ENCODE measurements at places on chromosomes 4 and X.

DNA sequence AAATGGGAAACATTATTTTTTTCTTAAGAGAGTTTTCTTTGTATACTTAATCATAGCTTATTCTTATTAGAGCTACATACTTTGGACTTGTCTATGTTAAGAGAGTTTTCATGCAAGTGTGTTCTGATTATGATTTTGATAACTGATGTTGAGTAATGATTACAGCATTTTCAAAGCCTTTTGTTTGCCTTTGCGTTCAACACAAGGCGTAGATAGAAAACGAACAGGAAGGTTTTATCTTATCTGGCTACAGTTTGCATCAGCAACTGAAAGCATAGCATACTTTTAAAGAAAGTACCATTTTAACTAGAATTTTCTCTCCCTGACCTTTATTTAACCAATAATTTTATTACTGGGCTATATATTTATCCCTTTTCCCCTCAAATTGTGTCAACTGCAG, 51.6 kb upstream of the PDLIM5 start:
- no peak for DNase-seq
- no peak overlapping the region for H3K4me3 ChIP-seq
- no peaks in the 10 kb centered on the region for H3K4me1 ChIP-seq
- no peak overlapping the region for H3K27ac ChIP-seq

DNA sequence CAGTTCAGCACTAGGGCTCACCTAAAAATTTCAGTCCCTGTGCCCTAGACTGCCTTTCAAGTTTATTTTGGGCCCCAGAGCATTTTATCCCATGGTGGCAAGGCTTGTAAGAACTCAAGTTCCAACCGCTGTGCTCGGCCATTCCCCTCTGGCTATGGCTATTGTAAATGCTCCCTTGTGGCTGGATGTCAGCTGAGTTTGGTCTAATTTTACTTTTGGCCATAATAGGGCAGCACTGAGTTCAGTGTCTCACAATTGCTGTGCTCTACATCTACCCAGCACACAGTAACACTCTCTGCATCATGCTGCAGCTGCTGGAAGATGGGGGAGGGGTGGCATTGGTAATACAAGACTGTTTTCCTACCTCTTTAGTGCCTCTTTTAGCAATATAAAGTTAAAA, 210.8 kb upstream of the IRS4 start:
- no peak for DNase-seq
- H3K4me1 ChIP-seq: no peaks in the 10 kb centered on the region
- no peaks in the 10 kb centered on the region for H3K27me3 ChIP-seq
- no peak overlapping the region for H3K4me3 ChIP-seq

DNA sequence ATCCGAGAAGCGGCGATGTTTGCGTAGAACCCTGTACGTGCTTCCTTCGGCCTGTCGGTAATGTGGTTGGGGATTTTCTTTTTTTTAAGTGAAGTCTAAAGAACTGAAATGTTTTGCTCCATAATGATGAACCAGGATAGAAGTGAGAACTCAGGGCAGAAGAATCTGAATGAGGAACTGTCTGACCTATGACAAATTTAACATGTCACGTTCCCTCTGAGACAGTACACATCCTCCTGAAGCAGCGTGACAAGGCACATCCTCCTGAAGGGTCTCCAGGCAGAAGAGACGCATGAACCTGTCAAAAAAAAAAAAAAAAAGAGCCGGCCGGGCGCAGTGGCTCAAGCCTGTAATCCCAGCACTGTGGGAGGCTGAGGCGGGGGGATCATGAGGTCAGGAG, 6.2 kb downstream of the CSF2RA start:
- H3K4me1 ChIP-seq: peaks cover 1% of the 10 kb centered on the region
- no peak overlapping the region for H3K27ac ChIP-seq
- no peaks in the 10 kb centered on the region for H3K27me3 ChIP-seq
- no peak overlapping the region for H3K4me3 ChIP-seq
- DNase-seq: no peak

GRCh38 chrX:29762006-29762405, 453.4 kb upstream of the MAGEB2 start:
- no peak overlapping the region for H3K27ac ChIP-seq
- H3K27me3 ChIP-seq: no peaks in the 10 kb centered on the region
- no peaks in the 10 kb centered on the region for H3K36me3 ChIP-seq

- H3K27me3 ChIP-seq: no peaks in the 10 kb centered on the region
- no peaks in the 10 kb centered on the region for H3K4me1 ChIP-seq
- no peak overlapping the region for H3K4me3 ChIP-seq
- DNase-seq: no peak
- no peak overlapping the region for H3K27ac ChIP-seq
Measured at GRCh38 chrX:13797512-13797911, 19.4 kb downstream of the GPM6B start.

DNA sequence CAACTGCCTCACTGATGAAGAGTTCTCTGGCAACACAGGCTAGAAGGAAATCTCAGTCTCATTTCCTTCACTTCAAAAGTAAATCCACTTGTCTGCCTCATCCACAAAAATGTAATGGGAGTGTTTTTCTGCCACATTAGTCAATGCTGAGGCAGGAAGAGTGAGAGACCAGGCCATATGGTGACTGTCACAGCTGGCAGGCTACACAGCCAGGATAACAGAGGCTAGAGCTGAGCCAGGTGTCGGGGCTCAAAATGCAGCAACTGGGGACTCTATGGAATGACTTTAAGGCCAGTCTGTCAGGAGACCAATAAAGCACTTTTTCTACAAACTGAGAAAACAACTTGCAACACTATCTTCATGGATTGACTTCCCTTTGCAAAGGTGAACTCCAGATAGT, 204.2 kb downstream of the GPC3 start:
- no peaks in the 10 kb centered on the region for H3K4me1 ChIP-seq
- H3K27ac ChIP-seq: no peak overlapping the region
- no peaks in the 10 kb centered on the region for H3K27me3 ChIP-seq
- H3K36me3 ChIP-seq: no peaks in the 10 kb centered on the region
- no peak overlapping the region for H3K4me3 ChIP-seq
- DNase-seq: no peak

DNA sequence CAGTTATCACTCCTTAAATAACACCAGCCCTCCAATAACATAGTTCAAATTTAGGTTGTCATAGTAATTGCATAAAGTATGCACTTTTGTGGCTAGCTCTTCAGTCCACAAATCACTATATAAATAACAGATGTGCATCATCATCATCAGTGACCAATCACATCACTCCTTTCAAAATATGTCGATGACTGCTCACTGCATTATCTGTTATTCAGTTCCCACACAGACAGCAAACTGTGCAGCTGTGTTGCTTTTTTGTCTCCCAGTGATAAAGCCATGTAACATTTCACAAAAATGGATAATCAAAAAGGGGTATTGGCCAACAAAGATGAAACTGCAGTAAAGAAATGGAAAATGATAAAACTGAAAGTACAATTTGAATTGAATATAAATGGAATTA, 205.4 kb downstream of the DCLK2 start:
- H3K27me3 ChIP-seq: no peaks in the 10 kb centered on the region
- DNase-seq: no peak
- H3K27ac ChIP-seq: no peak overlapping the region
- H3K4me3 ChIP-seq: no peak overlapping the region
- peaks cover 49% of the 10 kb centered on the region for H3K36me3 ChIP-seq
- H3K4me1 ChIP-seq: no peaks in the 10 kb centered on the region

DNA sequence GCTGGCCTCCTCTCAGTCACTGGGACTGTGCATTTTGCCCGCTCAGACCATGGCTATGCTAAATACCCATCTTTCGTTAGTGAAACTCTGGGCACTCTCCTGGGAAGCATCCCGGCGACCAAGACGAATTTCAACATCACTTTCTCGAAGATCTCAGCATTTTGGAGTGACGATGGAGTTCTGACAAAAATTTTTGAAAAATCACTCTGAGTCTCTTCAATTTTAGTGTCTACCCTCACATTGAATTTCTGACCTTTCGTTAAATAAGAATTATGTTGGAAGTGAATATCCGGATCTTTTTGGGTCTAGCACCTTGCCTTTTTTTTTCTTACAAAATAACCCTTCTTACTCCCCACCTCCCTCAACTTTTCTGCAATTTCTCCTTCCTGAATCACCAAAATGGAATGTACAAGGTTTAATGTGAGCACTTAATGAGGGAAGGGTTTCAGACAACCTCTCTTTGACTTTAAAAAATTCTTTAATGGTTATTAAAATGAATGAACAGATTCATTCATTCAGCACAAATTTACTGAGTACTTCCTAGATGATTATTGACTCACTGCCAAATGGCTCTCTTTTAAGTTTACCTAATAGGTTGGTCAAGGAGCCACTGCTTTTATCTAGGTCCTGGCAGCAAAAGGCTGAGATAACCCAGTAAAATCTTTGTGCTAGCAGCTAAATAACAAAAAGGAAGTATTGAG, 746 bp upstream of the AADAT start:
- H3K36me3 ChIP-seq: no peaks in the 10 kb centered on the region
- no peak for DNase-seq
- no peaks in the 10 kb centered on the region for H3K4me1 ChIP-seq

GRCh38 chrX:133965321-133965720, 20.1 kb downstream of the GPC3 start:
- H3K4me1 ChIP-seq: no peaks in the 10 kb centered on the region
- no peaks in the 10 kb centered on the region for H3K36me3 ChIP-seq

DNA sequence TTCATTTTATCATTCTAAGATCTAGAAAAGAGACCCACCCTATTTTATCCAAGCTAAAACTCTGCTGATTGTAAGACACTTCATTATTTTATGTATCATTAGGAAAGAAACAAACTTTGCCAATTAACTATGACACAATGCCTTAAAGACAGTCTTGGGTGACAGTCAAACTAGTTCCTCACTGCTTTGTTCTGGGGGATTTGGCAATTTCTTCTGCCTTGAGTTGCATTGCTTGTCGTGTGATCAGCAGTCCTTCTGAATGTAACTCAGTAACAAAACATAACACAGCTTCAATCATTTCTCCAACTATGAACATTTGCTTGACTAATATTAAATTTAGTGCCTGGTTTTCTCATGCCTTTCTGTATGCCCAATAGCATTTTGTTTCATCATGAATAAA, 577.9 kb upstream of the DIPK2B start:
- no peak for DNase-seq
- H3K36me3 ChIP-seq: no peaks in the 10 kb centered on the region
- H3K27me3 ChIP-seq: no peaks in the 10 kb centered on the region
- no peaks in the 10 kb centered on the region for H3K4me1 ChIP-seq

- H3K27ac ChIP-seq: no peak overlapping the region
- H3K4me1 ChIP-seq: no peaks in the 10 kb centered on the region
- no peaks in the 10 kb centered on the region for H3K27me3 ChIP-seq
- no peak overlapping the region for H3K4me3 ChIP-seq
Measured at GRCh38 chr4:89077761-89078160, 20.8 kb upstream of the FAM13A start.

- DNase-seq: no peak
- no peaks in the 10 kb centered on the region for H3K36me3 ChIP-seq
- no peak overlapping the region for H3K4me3 ChIP-seq
- no peak overlapping the region for H3K27ac ChIP-seq
- no peaks in the 10 kb centered on the region for H3K27me3 ChIP-seq
Measured at GRCh38 chr4:56690393-56690792, 9.3 kb upstream of the HOPX start.

- DNase-seq: no peak
- H3K4me1 ChIP-seq: no peaks in the 10 kb centered on the region
- no peak overlapping the region for H3K4me3 ChIP-seq
- no peaks in the 10 kb centered on the region for H3K27me3 ChIP-seq
- H3K27ac ChIP-seq: no peak overlapping the region
- H3K36me3 ChIP-seq: peaks cover 35% of the 10 kb centered on the region
Measured at GRCh38 chr4:67680581-67681222, 20.3 kb downstream of the UBA6 start.

DNA sequence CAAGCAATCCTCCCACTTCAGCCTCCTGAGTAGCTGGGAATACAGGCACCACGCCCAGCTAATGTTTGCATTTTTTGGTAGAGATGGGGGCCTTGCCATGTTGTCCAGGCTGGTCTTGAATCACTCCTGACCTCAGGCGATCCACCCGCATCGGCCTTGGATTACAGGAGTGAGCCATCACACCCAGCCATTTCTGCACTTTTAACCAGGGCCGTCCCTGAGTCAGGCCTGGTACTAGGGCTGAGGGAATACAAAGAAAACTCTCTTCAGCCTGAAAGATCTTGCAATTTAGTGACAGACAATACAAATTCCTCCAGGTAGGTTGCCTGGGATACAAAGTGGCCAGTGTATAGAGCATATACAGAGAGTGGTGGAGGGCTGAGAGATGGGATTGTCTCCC, 65.8 kb downstream of the BCOR start:
- no peaks in the 10 kb centered on the region for H3K36me3 ChIP-seq
- no peak overlapping the region for H3K4me3 ChIP-seq
- DNase-seq: no peak

GRCh38 chr4:72858328-72858727, 211.2 kb downstream of the COX18 start:
- no peak overlapping the region for H3K4me3 ChIP-seq
- H3K36me3 ChIP-seq: no peaks in the 10 kb centered on the region
- DNase-seq: no peak
- H3K27ac ChIP-seq: no peak overlapping the region
- H3K27me3 ChIP-seq: no peaks in the 10 kb centered on the region
- no peaks in the 10 kb centered on the region for H3K4me1 ChIP-seq

GRCh38 chr4:17561195-17561909, 15.6 kb upstream of the LAP3 start:
- H3K4me1 ChIP-seq: no peaks in the 10 kb centered on the region
- no peaks in the 10 kb centered on the region for H3K27me3 ChIP-seq
- no peak overlapping the region for H3K27ac ChIP-seq
- no peaks in the 10 kb centered on the region for H3K36me3 ChIP-seq

- no peak for DNase-seq
- no peak overlapping the region for H3K4me3 ChIP-seq
- H3K27me3 ChIP-seq: no peaks in the 10 kb centered on the region
Measured at GRCh38 chrX:26649534-26649933, 433.6 kb downstream of the MAGEB5 start.

GRCh38 chrX:47413179-47413594, 42.8 kb downstream of the ZNF157 start:
- H3K27ac ChIP-seq: no peak overlapping the region
- H3K27me3 ChIP-seq: no peaks in the 10 kb centered on the region
- H3K4me3 ChIP-seq: no peak overlapping the region
- DNase-seq: no peak
- H3K4me1 ChIP-seq: no peaks in the 10 kb centered on the region
- H3K36me3 ChIP-seq: no peaks in the 10 kb centered on the region

DNA sequence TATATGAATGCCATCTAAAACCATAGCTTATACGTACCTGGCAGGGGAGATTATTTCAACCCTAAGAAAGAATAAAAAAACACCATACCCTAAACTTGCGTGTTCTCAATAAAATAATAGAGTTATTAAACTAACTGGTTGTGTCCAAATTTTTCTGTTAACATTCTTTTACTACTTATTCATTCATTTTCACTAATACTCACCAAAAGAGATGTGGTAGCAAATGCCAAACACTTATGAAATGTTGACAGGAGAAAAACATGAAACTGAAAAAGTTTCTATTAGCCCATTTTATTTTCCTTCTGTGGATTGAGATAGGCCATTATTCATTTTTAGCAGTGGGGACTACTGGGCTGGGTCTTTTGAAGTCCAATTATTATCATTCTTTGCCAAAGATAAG, 102.0 kb downstream of the TSPAN5 start:
- H3K4me1 ChIP-seq: no peaks in the 10 kb centered on the region
- no peak for DNase-seq
- H3K27ac ChIP-seq: no peak overlapping the region
- H3K4me3 ChIP-seq: no peak overlapping the region
- no peaks in the 10 kb centered on the region for H3K36me3 ChIP-seq
